ENCODE measurements at places on chromosomes 2 and 18.

GRCh38 chr2:61694312-61695274, 156.4 kb upstream of the XPO1 start:
- DNase-seq = peak; percentile 72

GRCh38 chr18:36665952-36666351, 162.8 kb downstream of the TPGS2 start:
- DNase-seq = no peak

DNA sequence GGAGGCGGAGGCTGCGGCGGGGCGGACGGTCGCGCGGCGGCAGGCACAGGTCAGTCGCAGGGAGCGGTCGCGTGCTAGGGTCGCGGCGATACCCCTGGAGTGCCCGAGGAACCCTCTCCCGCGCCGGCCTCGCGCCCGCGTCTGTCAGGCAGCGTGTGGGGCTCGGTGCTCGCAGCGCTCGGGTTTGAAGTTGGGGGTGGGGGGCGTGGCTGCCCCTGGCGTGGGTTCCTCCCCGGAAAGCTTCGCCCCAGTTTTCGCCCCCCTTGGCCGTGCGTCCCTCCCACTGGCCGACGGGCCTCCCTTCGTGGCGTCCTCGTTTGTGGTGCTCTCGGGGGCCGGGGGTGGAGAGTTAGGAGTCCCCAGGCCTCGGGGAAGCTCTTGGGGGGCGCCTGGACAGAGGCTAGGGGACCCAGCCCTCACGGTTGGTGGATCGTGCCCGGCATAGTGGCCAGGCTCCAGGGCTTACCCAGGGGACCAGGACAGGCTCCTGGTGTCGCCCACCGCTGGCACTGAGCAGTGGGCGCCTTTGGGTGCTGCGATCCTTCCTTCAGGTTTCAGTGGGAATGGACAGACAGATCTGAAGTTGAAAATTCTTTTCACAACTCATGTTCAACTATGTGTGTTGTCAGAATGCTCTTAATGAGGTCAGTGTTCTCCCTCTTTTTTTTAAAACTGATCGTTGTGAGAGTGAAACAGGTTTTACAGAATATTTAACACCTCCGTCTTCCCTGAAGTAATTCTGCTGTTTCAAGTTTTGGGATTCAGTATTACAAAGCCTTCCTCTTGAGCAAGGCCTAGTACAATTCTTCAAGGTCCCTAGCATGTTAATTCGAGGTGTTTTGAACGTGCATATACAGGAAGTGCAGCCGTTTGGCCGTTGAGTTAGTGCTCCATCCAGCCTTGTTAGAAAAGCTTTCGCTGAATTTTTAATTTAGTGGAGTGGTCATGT, 604 bp downstream of the RALBP1 start:
- no peak for DNase-seq

DNA sequence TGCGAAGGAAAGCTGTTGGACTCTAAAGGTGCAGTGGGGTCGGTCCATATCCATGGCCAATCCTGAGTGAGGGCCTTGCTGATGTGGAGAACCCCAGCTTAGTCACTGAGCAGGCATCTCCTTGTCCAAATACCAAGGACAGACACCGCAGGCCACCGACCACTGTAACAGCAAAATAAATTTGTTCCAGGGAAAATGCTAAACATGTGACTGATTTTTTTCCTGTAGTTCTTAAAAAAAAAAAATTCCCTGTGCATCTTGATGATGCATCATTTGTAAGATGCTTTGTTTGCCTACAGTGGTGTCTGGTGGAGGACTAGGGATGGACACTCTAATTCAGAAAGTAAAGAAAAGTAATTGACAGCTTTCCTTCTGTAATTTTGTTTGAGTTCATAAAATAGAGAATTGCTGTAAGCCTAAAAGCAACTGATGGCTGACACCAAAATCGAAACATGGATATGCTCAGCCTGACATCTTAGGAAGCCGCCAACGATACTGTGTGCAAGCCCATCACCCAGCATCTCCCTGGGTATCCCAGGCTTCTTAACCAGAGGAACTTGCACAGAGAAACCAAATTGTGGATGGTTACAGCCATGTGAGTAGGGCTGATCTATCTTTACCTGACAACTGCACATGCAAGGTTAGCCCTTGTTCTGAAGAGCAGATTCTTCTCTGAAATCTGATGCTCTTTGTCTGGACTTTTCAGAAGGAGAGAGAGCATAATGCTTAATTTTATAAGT, 188.6 kb downstream of the ARL4C start:
- DNase-seq = no peak

DNA sequence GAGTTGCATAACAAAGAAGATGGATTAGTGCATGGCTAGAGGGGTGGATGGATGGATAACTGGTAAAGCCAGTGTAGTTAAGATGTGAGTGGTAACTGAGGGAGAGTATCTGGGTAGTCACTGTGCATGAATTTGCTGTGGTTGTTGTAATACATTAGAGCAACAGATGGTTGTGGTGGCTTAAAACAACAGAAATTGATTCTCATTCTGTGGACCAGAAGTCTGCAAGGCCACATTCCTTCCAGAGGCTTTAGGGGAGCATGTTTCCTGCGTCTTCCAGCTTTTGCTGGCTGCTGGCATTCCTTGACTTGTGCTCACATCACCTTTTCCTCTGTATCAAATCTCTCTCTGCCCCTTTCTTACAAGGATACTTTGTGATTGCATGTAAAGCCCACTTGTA, 155.4 kb downstream of the ASB1 start:
- DNase-seq = no peak

- DNase-seq = no peak
Observed at GRCh38 chr2:189298481-189298880, 118.9 kb upstream of the COL5A2 start.

DNA sequence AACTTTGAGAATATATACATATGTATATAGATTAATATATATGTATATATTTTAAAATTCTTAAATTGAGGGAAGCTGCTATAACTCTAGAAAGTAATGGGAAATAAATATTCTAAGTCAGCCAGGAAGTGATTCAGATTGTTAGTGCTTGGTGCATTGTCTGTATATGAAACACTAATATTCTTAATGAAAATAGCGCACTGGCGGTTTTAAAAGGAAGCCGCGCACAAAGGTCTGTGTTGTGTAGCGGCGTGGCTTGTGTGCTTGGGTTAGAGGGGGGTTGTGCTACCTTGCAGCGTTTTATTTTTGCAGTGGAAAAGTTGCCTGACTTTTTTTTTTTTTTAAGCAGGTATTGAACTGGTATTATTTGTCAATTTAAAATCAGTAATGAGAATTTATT, 11.3 kb downstream of the TSHZ1 start:
- no peak for DNase-seq

- DNase-seq = no peak
Observed at GRCh38 chr2:127043367-127044164, 63.4 kb downstream of the BIN1 start.

GRCh38 chr2:24659862-24660261, 133.3 kb downstream of the PTRHD1 start:
- DNase-seq = no peak

- DNase-seq = no peak
Observed at GRCh38 chr2:55732854-55733253, 39.2 kb upstream of the PNPT1 start.

DNA sequence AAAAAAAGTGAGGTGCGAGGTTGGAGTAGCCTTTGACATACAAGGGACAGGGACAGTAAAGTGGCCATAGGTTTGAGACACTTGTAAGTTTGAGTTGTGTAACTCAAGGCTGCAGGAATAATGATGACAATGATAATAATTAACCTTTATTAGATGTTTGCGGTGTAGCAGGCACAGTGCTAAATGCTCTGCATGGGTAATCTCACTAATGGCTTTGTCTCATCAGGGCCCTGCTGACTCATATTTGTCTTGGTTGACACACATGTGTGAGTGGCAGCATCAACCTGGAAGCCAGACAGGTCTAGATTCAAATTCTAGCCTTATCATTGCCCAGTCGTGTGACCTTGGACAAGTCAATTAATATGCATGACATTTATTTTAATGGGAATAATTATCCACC, 126.2 kb downstream of the FSHR start:
- DNase-seq = no peak

DNA sequence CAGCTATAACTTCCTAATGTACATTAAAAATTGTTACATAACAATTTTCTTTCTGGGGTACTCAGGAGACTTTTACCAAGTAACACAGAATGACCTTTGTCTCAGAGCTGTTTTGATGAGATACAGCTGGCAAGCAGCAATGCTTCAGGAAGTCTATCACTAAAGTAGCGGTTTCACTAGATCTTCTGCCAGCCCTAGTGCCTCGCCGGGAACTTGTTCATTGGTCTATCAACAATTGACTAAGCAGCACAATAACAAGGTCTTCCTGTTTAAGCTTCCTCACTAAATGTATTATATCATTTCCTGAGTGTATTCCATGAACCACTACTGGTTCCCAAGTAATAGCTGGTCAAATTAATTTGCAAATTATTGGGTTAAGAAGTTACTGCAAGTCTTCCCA, 69.2 kb downstream of the TRIP12 start:
- peak; percentile 45 for DNase-seq

DNA sequence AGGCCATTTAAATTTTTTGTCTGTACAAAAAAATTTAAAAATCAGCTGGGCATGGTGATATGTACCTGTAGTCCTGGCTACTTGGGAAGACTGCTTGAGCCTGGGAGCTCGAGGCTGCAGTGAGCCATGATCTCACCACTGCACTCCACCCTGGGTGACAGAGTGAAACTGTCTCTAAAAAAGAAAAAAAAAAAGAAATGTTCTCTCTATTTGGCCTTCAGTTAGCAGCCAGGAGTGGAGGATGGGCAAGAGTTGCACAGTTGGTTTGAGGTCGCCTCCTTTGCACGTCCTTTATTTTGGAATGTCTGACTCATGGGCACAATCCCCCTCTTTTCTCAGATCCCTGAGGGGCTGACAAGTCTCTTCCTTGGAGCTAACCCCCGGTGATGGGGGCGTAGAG, 26.3 kb downstream of the ITM2C start:
- DNase-seq = no peak

GRCh38 chr2:241545106-241545505, 13.4 kb upstream of the BOK start:
- DNase-seq = no peak

DNA sequence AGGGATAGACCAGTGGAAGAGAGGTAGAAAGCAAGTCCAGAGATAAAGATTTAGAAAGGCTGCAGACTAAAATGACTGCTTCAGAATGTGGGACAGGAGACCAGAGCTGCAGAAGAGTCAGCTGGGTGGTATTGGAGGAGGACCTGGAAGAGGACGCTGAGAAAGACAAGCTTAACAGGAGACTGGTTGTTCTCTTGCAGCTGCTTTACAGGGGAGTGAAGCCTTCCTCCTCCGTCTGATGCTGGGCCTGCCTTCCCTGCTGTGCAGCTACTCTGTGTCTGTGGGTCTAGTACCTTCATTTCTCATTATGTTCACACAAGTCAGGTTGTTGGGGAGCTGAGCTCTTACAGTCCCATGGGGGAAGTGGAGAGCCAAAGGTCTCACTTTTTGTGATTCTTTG, 35.7 kb downstream of the SPATS2L start:
- DNase-seq = no peak

GRCh38 chr2:149729586-149729985, 142.0 kb upstream of the MMADHC start:
- no peak for DNase-seq

DNA sequence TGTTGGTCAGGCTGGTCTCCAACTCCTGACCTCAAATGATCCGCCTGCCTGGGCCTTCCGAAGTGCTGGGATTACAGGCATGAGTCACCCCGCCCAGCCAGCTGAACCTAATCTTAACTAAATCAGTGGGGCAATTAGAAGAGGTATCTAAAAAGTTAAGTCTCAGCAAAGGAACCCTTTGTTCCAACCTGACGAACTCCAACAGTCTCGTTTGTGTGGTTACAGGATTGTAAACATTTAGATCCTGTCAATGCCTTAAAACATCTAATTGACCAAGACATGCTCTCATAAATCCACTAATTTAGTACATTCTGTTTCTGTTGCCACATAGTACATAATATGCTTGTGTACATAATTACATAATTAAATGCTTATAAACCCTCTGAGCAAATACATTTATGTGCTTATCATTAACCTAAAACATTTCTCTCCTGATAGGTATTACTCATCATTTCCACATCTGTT, 31.1 kb upstream of the STK39 start:
- DNase-seq = no peak

- DNase-seq = no peak
Observed at GRCh38 chr2:29597035-29597434, 324.4 kb downstream of the ALK start.

GRCh38 chr2:75292826-75293225, 93.5 kb upstream of the TACR1 start:
- no peak for DNase-seq

DNA sequence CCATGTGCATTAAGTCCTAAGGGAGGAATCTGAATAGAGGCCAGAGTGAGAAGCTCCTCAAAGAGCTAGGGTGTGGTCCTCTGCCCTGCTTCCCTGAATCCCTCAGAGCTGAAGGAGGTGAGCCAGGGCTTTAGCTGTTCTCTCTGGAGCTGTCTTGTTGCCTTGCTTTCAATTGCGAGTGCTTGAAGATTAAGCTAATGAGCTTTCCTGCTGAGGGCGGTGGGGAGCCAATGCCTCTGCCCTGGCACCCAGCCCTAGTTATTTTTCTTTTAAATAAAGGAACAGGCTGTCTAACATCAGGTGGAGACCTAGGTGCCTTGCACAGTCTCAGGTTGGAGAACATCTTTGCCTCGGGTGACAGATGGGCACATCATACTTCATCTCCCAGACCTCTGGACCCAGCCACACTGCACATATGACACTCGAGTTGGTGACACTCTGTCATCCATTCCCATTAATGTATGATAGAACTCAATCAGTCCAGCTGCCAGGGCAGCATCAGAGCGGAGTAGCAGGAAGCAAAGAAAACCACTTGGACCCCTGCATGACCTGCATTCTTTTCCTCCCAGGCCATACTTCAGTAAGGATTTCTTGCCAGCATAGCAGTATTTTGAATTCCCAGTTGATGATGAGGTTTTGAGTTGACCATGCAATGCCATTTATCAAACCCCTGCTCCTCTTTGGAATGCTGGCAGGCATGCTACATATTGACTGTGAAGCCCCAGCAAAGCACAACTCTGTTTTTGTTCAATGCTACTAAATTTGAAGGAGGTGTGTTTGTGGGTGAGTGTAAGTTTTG, 292.7 kb downstream of the RNF144A start:
- no peak for DNase-seq

DNA sequence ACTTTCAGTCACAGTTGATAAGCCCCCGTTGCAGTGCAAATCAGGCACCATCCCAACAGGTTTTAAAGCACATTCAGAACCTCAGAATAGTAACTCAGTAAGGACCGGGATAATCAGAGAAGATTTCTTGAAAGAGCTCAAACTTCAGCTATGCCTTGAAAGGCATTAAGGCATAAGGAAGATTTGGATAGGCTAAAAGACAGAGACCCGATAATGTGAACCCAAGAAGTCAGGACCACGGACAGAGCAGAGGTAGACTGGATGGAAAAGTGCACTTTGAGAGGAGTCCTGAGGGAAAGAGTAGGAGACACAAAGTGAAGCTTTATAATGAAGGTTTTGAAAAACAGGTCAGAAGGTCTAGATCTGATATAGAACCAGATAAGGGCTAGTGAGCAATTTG, 36.9 kb upstream of the KLF7 start:
- no peak for DNase-seq

- no peak for DNase-seq
Observed at GRCh38 chr2:223230352-223230751, 178.4 kb downstream of the KCNE4 start.

GRCh38 chr18:79283131-79283810, 112.5 kb upstream of the NFATC1 start:
- DNase-seq = no peak
